ENCODE measurements at places on chromosomes 3 and 15. TPM values are rescaled to one million over a fixed set of nuclear protein-coding genes. Genes with fewer than 3 reads are reported as not detected.

The MRAS gene
- 31.2 TPM for total RNA-seq

The KLHL40 gene
- not detected for total RNA-seq

The CPNE9 gene
- total RNA-seq: not detected

The ATP13A5 gene
- not detected for total RNA-seq

The ZNF80 gene
- total RNA-seq: not detected

The NME9 gene
- total RNA-seq: not detected

The ACP3 gene
- 0.63 TPM for total RNA-seq

The TRPM7 gene
- 92.6 TPM for total RNA-seq

The ZMAT3 gene
- 31.6 TPM for total RNA-seq

The PROK2 gene
- total RNA-seq: not detected

The CHD2 gene
- total RNA-seq: 253 TPM

The GALNT15 gene
- 10.9 TPM for total RNA-seq

The BHLHE40 gene
- 36.1 TPM for total RNA-seq

The PXK gene
- 64.4 TPM for total RNA-seq

The SSUH2 gene
- not detected for total RNA-seq

The KAT2B gene
- 14.3 TPM for total RNA-seq

The CNTN3 gene
- total RNA-seq: 0.74 TPM

The SYNPR gene
- not detected for total RNA-seq

The INO80 gene
- total RNA-seq: 24.9 TPM

The MYLK gene
- 74.7 TPM for total RNA-seq

The RAD18 gene
- total RNA-seq: 28.1 TPM

The ACTRT3 gene
- 4.3 TPM for total RNA-seq

The NANOGP8 gene
- not detected for total RNA-seq

The IGSF11 gene
- not detected for total RNA-seq

The CKMT1A gene
- not detected for total RNA-seq

The PRTG gene
- total RNA-seq: 0.45 TPM

The DLEC1 gene
- 0.09 TPM for total RNA-seq

The SPATA12 gene
- total RNA-seq: not detected

The RASL12 gene
- 1.7 TPM for total RNA-seq

The CCDC191 gene
- 4.2 TPM for total RNA-seq

The PSTPIP1 gene
- not detected for total RNA-seq

The HIGD2B gene
- total RNA-seq: not detected

The TMEM207 gene
- not detected for total RNA-seq

The STX19 gene
- not detected for total RNA-seq

The UPK1B gene
- not detected for total RNA-seq

The CASR gene
- total RNA-seq: not detected

The PRR20G gene
- total RNA-seq: not detected

The SEMA3G gene
- not detected for total RNA-seq

The PIGZ gene
- total RNA-seq: 1.9 TPM

The AADACL2 gene
- not detected for total RNA-seq

The TTLL13 gene
- 0.09 TPM for total RNA-seq

The SEMA5B gene
- 0.41 TPM for total RNA-seq

The CD80 gene
- total RNA-seq: not detected

The RBP2 gene
- total RNA-seq: not detected

The CSPG4 gene
- 27.8 TPM for total RNA-seq

The RPP25 gene
- total RNA-seq: 4.1 TPM

The EXD1 gene
- total RNA-seq: not detected

The NOX5 gene
- total RNA-seq: 0.27 TPM

The CLDN16 gene
- 0.09 TPM for total RNA-seq

The FBXW12 gene
- total RNA-seq: 0.27 TPM

The CCRL2 gene
- total RNA-seq: not detected
